Heart right ventricle (tissue), 16 donors: ENCODE measurements at places on chromosomes 2 and 18. TPM values are rescaled to one million over a fixed set of nuclear protein-coding genes. Genes with fewer than 3 reads are reported as not detected.
A peak's percentile ranks its signal among the peaks of the same experiment; 100 is the strongest.

Gene CFAP53
- not detected for total RNA-seq

Gene LIPG
- 0.12 TPM for total RNA-seq

- no peak for DNase-seq
Observed at GRCh38 chr2:88582030-88582429, 45.2 kb downstream of the EIF2AK3 start.

- DNase-seq: peak; percentile 76
Observed at GRCh38 chr2:27071990-27072830, 756 bp upstream of the OST4 start.

DNA sequence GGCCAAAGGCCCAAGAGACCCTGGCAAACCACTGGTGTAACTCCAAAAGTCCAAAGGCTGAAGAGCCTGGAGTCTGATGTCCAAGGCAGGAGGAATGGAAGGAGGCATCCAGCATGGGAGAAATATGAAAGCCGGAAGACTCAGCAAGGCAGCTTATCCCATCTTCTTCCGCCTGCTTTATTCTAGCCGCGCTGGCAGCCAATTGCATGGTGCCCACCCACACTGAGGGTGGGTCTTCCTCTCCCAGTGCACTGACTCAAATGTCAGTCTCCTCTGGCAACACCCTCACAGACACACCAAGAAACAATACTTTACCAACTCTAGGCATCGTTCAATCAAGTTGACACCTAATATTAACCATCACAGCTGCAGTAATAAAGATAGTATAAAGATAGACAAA is 34.1 kb downstream of the MAPK4 start:
- no peak for DNase-seq

DNA sequence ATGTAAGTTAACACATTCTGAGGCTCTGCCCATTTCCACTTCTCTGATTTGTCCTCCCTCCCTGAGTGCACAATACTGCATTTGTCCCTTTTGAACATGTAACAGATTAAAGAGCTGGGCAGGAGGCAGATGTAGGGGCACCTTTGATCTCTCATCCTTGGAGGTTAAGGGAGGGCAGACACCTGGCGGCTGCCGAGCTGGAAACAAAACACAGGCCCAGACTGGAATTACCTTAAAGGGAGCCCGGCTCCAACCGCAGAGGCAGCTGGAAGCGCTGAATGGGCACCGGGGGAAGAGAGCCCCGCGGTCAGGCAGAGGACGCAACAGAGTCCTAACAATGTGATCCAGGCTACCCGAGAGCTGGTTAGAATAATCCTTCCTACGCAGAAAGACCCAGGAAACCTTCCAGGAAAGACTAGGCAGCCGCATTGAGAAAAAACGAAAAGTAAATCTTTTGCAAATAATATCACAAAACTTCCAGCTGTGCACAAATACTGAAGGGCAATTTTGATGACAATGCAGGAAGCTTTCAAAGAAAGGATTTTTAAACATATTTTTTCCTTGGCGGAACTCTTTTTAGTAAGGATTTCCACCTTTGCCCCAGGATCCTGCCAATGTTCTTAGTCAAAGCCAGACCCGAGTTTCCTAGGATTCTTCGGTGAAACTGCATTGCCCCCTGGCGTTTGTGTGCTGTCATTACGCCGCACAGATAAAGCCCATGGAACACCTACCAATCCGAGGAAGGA is 216.0 kb downstream of the TGIF1 start:
- peak; percentile 77 for DNase-seq
